CD4-positive, alpha-beta T cell (primary cell): ENCODE measurements at places on chromosomes 4 and X. TPM values are rescaled to one million over a fixed set of nuclear protein-coding genes. Genes with fewer than 3 reads are reported as not detected.

DNA sequence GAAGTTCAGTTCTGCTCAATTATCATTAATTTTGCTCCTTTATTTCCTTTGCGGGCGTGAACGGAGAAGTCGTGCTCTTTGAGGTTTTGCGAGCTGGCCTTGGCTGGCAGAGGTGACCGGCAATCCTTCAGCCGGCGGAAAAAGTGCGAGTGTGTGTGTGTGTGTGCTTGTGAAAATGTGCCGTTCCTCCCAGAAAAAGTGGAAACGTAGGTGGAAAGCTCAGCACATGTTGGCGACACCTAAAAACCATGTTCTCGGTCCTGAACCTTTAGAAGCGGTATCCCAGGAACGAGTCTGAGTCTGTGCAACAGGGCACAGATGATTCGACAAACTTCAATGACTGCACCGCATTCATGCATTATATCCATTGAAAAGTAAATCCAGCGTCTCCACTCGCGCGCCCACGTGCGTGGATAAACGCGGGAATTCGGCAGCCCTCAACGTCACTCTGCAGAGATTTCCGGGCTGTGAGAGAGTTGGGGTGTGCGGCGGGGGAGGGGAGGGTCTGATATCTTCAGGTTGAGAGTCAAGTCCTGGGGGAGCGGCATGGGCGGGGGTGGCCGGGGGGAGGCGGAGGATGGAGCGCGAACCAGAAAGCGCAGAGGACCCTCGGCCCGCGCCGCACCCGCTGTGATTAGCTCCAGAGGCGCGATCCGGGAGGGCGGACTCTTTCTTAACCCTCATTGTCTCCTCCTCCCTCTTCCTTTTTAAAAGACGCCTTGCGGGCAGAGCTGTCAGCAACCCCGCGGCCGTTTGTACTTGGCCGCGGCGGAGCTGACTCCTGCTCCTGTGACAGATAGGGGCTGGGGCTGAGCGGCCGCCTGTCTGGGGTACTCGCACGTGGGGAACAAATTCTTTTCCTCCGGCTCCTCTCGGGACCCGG lies at the start of gene SHISA3:
Gene SHISA3 (plus strand): TSS at position 737 of the 883 bp plus-strand sequence. CDS start 569 bp downstream, outside the sequence.
- H3K36me3 ChIP-seq: no peaks in the 10 kb centered on the region
- peak within 1 kb of the TSS; percentile 47 for H3K4me3 ChIP-seq
- H3K27ac ChIP-seq: no peak within 1 kb of the TSS
- DNase-seq: no peak
- peaks cover 24% of the 10 kb centered on the region for H3K4me1 ChIP-seq

DNA sequence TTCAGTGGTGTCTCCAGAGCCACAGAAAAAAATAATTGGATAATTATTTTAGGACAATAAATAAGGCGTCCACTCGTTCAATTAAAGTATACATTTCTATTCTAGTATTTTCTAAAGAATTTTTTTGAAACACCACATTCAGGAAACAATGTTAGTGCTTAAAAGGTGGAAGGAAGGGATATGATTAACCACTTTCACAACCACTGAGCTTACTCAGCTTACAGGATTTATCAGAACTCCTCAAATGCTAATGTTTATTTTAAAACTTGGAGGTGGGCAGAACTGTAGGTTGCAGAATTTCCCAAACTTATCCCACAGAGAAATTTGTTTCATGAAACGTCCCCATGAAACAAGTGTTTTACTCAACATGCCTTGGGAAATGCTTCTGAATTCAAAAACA lies 54.3 kb upstream of the MAGEB2 start:
- no peaks in the 10 kb centered on the region for H3K4me1 ChIP-seq
- no peak overlapping the region for H3K27ac ChIP-seq
- no peak for DNase-seq
- H3K36me3 ChIP-seq: no peaks in the 10 kb centered on the region
- H3K27me3 ChIP-seq: no peaks in the 10 kb centered on the region

- no peak overlapping the region for H3K4me3 ChIP-seq
- H3K27me3 ChIP-seq: peaks cover 7% of the 10 kb centered on the region
- H3K27ac ChIP-seq: no peak overlapping the region
- peak; percentile 22 for DNase-seq
Measured at GRCh38 chr4:602559-602942, 22.8 kb upstream of the PDE6B start.

- no peaks in the 10 kb centered on the region for H3K27me3 ChIP-seq
- no peak for DNase-seq
- no peak overlapping the region for H3K4me3 ChIP-seq
- no peak overlapping the region for H3K27ac ChIP-seq
- no peaks in the 10 kb centered on the region for H3K36me3 ChIP-seq
- H3K4me1 ChIP-seq: no peaks in the 10 kb centered on the region
Measured at GRCh38 chr4:21167711-21168110, 467.5 kb downstream of the PACRGL start.

DNA sequence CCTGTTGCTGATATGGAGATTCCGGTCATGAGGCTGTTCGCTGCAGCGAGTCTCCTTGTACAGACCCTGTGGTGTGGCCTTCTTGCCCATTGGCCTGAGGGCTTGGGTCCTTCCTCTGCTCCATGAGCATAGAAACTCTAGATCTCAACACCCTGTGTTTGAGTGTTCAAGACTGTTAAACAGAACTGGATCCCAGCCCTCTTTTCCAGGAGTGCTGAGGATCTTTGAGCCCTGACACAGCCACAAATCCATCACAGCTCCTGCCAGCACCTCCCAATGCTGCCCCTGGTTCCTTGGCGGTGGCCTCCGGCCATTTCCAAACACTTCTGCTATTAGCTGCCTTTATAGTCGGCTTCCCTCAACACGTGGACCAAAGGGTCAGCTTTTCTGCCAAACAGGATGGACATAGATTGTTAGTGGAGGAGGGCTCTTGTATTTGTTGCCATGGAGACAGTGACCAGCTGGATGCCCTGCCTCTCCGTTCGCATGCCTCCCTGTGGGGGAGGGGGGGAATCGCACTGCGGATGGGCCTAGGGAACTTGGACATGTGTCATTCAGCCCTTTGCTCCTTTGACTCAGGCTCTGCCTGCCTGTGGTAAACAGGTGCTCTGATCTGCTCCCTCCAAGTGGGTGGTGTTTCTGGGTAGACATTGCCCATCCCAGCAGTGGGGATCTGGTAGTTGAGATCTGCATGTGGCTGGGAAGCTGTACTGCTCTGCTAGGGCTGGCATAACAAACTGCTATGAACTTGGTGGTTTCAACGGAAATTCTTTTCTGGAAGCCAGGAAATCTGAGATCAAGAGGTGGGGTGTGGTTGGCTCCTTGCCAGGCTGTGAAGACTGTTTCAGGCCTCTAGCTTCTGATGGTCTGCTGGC lies 6.9 kb upstream of the WDR1 start:
- no peak overlapping the region for H3K27ac ChIP-seq
- H3K4me3 ChIP-seq: no peak overlapping the region
- peaks cover 49% of the 10 kb centered on the region for H3K4me1 ChIP-seq
- no peaks in the 10 kb centered on the region for H3K36me3 ChIP-seq

DNA sequence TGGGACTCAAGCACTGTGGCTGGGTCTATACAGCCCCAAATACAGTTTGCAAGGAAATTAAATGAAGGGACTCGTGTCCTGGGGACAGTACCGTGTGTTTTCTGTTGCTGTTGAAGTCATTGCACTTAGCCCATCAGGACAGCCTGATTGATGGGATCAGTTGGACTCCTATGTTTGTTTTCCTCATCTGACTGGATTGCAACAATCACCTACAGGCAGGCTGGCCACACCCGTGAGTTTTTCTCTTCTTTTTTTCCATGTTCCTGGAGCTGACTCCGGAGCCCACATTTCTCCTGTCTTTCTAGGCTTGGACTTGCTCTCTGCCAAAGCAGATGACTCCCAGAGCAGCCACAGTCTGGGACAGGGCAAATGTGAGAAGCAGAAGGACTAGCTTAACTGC lies 38.1 kb downstream of the RTL9 start:
- no peak for DNase-seq
- H3K27ac ChIP-seq: no peak overlapping the region
- no peaks in the 10 kb centered on the region for H3K27me3 ChIP-seq
- H3K4me1 ChIP-seq: no peaks in the 10 kb centered on the region
- no peak overlapping the region for H3K4me3 ChIP-seq
- H3K36me3 ChIP-seq: no peaks in the 10 kb centered on the region

DNA sequence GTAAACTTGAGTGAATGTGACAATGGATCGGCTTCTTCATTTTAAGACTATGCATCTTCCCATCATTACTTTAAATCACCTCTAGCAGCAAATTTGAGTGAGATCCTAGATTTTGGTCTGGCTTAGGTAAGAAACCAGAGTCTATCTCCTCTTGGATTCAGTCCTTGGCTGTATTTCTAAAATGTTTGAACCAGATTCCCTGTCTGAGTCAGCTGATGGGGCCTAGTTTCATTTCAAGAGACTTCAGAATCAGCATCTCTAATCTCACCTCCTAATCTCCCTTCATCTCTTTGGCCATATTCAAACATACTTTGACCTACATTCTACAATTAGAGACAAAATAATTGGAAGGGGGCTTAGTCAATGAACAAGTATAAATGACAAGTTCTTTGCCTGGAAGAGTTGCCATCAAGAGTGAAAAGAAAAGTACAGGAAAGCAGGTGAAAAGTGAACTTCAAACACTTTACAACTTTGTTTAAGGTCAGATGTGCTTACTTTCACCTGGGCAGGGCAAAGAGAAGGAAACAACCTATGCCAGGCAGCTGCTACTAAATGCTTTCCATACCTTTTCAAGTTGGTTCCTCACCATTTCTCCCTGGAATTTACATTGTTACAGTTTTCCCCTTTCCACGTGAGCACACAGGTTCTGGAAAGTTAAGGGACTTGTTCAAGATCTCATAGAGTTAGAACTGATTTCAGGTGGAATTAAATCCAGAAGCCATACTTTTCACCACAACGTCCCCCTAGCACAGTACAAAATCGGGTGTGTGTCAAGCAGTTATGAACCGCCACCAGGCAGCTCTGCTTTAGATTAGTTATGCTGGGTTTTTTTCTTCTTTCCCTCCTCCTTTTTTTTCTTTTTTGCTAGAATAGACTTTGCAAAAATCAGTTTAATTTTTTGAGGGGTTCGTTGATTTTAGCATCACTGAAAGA lies 30.7 kb upstream of the PITX2 start:
- H3K27me3 ChIP-seq: peaks cover 5% of the 10 kb centered on the region
- no peaks in the 10 kb centered on the region for H3K36me3 ChIP-seq
- no peak overlapping the region for H3K4me3 ChIP-seq

DNA sequence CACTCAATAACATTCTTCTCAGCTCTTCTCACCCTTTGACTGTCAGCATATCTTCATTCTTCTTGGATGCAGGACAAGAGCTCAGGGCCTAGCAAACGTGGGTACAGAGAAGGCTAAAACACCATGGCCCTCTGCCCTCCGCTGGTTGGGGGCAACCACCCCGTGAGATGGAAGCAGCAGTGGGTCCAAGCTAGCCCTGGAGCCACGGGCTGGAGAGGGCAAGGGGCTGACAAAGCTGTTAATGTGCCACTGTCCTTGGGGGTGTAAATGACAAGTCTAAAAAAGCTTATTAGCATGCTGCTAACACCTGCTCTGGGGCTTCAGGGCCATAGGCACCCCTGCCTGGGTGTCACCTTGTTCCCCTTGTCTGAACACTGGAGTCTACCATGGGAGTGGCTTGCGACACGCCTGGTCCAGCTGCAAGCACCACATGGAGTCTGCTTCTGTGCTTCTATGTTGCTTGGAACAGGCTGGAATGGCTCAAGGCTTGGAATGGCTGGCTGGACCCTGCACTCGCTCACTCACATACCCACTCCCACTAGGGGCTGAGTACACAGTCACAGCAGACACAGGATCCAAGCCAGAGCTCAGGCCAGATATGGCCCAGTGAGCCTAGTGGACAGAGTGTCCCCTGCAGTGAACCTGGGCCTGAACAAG lies 246.0 kb downstream of the PCDH10 start:
- H3K4me1 ChIP-seq: no peaks in the 10 kb centered on the region
- no peaks in the 10 kb centered on the region for H3K27me3 ChIP-seq
- no peak overlapping the region for H3K4me3 ChIP-seq
- no peak overlapping the region for H3K27ac ChIP-seq

DNA sequence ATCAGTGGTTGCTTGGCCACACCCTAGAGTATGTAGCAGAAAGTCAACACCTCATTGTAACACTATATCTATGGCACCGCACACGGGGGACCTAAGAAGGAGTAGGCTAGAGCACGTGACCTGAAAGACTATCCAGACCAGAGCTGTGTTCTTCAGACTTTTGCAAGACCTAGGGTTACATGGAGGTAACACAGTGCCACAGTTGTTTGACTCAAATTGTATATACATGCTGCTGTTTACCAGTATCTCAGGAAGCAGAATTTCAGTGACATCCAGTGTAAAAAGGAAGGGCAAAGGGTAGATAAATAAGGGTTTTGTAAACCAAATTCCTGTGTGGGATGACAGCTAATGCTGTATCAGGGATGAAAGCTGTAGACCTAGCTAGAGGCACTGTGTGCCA lies 30.2 kb downstream of the PNMA6A start:
- H3K27me3 ChIP-seq: no peaks in the 10 kb centered on the region
- no peak overlapping the region for H3K4me3 ChIP-seq
- peaks cover 2% of the 10 kb centered on the region for H3K4me1 ChIP-seq
- H3K36me3 ChIP-seq: no peaks in the 10 kb centered on the region
- no peak for DNase-seq

GRCh38 chr4:180057299-180057721 lies 2185.9 kb upstream of the TENM3 start:
- H3K36me3 ChIP-seq: no peaks in the 10 kb centered on the region
- DNase-seq: no peak
- peaks cover 41% of the 10 kb centered on the region for H3K27me3 ChIP-seq
- no peak overlapping the region for H3K27ac ChIP-seq

GRCh38 chrX:1444561-1445500 lies 7.9 kb downstream of the ASMTL start:
- H3K4me3 ChIP-seq: no peak overlapping the region
- peaks cover 6% of the 10 kb centered on the region for H3K36me3 ChIP-seq
- no peak for DNase-seq

GRCh38 chrX:112025753-112026152 lies 56.8 kb downstream of the TRPC5 start:
- H3K27ac ChIP-seq: no peak overlapping the region
- no peak overlapping the region for H3K4me3 ChIP-seq
- no peak for DNase-seq

DNA sequence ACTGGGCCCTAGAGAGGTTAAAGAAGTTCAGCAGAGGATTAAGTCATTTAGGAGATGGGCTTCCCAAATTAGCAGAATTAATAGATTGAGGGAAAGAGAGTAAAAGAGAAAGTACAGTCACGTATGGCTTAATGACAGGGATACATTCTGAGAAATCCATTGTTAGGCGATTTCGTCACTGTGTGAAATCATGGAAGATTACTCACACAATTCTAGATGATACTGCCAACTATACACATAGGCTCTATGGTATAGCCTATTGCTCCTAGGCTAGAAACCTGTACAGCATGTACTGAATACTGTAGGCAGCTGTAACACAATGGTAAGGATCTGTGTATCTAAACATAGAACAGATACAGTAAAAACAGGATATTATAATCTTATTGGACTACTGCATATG lies 180.6 kb downstream of the RNF150 start:
- no peak for DNase-seq
- no peaks in the 10 kb centered on the region for H3K4me1 ChIP-seq
- H3K4me3 ChIP-seq: no peak overlapping the region

DNA sequence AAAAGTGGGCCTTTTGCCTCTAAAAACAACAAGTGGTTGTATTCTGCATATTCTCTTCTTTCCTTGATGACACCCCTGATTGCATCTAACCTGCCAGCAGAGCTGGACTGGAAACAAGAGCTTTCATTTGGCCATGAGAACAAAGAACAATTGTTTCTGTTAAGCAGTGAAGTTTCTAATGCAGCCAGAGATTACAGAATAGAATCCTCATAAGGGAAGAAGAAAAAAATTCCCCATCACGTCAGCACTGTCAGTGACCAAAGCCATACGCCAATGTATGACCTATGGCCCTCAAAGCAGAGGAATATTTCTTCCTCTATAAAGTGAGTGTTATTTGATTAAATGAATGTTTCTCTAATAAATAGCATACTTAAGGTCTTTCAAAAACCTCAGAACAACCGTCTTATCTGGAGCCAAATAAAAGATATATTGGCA lies 529.1 kb upstream of the INTU start:
- no peaks in the 10 kb centered on the region for H3K4me1 ChIP-seq
- H3K27me3 ChIP-seq: no peaks in the 10 kb centered on the region
- DNase-seq: no peak
- H3K27ac ChIP-seq: no peak overlapping the region

MAGEA4 gene
- not detected for total RNA-seq
